ENCODE measurements at places on chromosomes 1 and 21. TPM values are rescaled to one million over a fixed set of nuclear protein-coding genes. Genes with fewer than 3 reads are reported as not detected.

Gene IGSF3
- total RNA-seq = not detected

Gene LCE2C
- not detected for total RNA-seq

Gene ZNF593OS
- not detected for total RNA-seq

Gene CFHR3
- not detected for total RNA-seq

Gene CLIC6
- total RNA-seq = 0.18 TPM

Gene HOOK1
- total RNA-seq = not detected
